Heart right ventricle (tissue), 16 donors: ENCODE measurements at places on chromosomes 1 and 21.

- DNase-seq, result peak; percentile 22
Measured at GRCh38 chr1:230517786-230518185, 91.7 kb upstream of the PGBD5 start.

DNA sequence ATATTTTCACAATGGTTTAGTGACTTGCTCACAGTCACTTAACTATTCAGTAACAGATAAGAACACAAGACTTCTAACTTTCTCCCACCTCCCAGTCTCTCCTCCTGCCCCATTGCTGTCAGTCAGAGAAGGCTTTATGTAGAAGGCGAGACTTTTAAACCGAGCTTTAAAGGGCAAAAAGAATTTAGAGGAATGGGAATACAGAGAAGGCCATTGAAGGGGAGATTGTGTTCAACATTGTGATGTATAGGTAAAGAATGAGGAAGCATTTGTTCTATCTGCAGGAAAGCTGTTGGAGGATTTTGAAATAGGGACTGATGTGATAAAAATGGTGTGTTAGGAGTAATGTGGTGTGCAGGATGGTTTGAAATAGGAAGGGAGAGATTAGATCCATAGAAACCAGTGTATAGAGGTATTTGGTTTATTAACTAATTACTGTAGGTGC is 7.3 kb downstream of the POU2F1 start:
- DNase-seq, result no peak

DNA sequence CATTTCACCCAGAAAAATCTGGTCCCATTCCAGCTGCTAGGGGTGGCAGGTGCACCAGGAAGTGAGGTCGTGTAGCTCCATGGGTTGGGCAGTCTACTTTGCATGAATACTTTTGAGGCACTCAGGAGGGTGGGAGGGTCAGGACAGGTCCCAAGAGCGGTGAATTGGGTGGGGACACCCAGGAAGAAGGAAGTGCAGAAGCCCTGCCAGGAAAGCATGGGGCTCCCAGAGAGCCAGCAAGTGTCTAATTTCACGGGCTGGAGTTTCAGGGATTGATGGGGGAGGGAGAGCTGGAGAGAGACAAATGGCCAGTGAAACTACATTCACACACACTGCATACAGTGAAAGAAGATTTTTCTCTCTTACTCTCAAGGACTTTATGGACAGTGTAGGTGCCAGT is 137.8 kb downstream of the GALNT2 start:
- DNase-seq, result no peak

DNA sequence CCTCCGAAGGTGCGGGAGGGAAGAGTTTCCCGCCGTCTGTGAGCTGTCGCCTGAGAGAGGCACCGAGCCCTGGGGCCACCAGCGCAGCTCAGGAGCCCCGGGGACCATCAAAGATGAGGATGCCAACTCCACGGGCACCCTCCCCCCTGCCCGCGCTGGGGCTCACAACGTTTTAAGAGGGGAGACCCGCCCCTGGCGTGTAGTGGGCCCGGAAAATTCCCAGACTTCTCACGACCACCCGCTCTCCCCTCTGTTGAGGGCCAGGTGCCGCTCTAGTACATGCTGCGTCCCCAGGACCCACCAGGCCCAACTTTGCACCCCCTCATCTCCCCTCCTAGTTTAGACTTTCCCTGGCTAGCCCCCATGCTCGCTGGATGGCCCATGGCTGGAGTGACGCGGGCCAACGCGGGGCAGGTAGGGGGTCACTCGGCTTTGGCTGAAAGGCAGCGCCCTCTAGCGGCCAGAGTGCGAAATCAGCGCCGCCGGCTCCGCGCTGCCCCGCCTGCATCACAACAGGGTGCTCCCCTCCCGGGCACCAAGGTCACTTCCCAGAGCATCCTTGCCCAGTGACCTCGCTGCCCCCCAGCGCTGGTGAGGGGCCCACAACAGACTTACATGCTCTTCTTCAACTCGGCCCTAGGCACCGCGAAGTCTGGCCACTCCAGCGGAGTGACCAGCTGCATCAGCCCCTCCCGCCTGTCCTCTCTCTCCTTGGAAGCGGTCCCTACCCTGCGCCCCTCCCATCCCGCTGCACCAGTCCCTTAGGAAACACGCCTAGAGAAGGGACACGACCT is 1.8 kb downstream of the CD160 start:
- peak; percentile 61 for DNase-seq

DNA sequence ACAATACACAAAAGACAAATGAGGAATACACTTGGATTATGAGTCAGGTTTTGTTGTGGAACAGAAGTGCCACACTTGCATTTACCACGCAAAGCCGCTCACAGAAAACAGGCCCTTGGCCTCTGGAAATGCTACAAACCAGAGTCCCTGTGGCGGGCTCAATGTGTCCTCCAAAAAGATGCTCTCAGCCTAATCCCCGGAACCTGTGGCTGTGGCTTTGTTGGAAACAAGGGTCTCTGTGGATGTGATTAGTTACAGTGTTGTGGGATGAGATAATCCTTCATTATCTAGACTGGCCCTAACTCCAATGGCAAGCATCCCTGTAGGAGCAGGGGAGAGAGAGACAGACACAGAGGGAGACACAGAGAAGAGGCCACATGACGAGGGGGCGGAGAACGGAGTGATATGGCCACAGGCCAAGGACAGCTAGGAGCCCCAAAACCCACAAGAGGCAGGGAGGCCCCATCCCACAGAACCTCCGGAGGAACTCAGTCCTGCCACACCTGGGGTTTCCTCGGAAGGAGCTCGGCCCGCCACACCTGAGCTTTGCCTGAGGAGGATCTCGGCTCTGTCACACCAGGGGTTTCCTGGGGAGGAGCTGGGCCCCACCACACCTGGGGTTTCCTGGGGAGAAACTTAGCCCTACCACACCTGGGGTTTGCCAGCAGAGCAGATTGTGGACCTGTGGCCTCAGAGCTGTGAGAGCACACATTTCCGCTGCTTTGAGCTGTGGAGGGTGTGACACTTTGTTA is 55.4 kb downstream of the NPHP4 start:
- no peak for DNase-seq

DNA sequence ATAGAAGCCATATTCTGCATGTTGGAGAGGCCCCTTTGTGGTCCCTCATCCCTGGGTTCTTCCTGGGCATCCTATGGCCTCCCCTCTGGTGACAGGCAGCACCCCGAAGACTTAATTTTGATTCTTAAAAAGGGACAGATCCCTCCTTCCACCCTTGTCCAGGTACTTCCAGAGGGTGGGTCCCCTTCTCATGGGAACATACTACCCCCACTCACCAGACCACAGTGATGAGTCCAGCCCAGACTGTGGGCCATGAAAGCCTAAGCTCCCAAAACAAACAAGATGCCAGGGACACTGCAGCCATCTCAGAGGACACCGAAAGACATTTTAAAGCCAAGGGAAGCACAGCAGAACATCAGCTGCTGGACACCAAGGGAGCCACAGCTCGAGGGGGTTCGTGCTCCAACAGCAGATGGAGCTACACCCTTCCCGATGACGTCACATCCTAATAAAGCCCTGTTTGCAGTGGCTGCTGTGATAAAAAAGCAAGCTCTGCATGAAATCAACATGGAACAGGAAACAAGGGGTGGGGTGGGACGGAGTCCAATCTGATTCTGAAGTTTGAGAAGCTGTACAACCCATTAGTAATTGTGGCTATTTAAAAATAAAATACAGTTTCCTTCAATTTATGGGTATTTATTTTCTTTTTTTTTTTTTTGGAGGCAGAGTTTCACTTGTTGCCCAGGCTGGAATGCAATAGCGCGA is 32.4 kb downstream of the GNB1 start:
- peak; percentile 67 for DNase-seq

GRCh38 chr1:239730378-239730777 is 344.0 kb downstream of the CHRM3 start:
- no peak for DNase-seq

DNA sequence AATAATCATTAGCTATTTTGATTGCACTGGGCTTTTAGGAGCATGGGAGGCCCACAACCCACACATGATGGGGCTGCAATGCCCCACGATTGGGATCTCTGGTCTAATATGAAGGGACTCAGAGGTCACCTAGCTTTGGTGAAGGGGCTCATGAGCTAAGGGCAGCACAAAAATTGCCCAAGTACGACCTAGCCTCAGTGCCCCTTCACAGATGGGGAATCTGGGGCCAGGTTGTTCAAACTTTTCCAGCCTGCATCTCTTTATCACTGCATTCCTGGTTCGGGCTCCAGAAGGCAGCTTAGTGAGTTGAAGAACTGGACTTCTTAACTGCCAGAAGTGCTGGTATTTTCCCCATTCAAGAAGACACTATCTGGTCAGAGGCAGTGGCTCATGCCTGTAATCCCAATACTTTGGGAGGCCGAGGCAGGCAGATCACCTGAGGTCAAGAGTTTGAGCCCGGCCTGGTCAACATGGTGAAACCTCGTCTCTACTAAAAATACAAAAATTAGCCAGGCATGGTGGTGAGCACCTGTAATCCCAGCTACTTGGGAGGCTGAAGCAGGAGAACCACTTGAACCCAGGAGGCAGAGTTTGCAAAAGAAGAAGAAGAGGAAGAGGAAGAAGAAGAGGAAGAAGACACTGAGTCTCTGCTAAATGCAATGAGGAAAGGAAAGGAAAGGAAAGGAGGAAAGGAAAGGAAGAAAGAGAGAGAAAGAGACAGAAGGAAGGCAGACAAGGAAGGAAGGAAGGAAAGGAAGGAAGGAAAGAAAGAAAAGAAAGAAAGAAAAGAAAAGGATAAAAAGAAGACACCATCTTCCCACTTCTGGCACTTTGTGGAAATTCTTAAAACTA is 258.5 kb upstream of the IRF2BP2 start:
- no peak for DNase-seq

GRCh38 chr1:54237586-54237985 is 37.6 kb downstream of the MRPL37 start:
- DNase-seq, result no peak

DNA sequence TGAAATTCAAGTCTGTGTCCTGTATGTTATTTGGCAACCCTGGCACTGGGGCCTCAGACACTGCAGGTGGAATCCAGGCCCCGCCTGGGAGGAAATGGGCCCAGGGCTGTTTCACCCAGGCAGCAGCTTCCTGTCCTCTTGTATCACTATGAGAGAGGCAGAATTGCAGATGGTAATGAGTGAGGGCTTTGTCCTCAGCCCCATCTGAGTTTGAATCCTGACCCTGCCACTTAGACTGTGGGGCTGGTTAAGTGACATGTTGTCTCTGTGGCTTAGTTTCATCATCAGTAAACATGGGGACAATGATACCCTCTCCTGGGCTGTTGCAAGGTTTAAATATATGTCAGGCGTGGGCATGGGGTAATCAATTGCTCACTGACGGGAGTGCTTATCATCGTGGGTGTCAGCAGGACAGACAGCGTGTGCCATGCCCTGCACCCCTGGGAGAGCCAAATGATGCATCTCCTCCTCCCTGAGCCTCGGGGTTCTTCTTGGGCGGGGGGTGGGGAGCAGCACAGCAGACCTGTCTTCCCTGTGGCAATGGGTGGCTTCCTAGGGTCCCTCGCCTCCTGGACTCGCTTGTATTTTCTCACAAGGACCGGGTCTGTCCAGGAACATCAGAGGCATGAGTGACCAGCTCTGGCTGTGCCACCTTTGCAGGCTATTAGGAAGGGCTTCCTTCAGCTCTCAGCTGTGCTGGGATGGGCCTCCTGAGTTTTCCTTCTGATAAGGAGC is 42.1 kb downstream of the ARHGEF10L start:
- no peak for DNase-seq

DNA sequence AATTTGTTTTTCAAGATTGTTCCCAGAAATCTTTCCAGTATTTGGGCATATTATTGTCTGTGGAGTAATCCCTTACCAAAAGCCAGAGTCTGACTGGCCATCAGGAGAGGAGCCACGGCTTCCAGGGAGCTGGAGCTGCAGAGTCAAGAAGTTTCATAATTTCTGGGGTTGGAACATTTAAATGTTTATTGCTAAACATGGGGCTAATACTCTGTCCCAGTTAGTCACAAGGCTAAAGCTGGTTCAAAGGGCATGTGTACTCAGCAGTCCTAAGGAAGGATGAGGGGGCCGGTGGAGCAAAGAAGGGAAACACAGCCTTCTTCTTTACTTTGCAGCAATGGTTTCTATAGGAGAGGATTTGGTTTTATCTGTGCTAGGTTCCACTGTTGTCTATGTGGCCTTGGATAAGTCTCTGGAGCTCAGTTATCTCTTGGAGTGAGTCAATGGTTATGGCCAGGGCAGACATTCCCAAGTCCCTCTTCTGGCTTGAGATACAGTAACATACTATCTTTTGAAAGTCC is 9.5 kb downstream of the DENND2D start:
- DNase-seq, result no peak

GRCh38 chr1:228076796-228077430 is 5.6 kb upstream of the ARF1 start:
- DNase-seq, result no peak
